Inflammatory macrophage treated with lipopolysaccharide for 1 hour (primary cell): ENCODE measurements at places on chromosomes 5 and 9.

GRCh38 chr5:133792655-133793054, 175.8 kb downstream of the C5orf15 start:
- DNase-seq: no peak

DNA sequence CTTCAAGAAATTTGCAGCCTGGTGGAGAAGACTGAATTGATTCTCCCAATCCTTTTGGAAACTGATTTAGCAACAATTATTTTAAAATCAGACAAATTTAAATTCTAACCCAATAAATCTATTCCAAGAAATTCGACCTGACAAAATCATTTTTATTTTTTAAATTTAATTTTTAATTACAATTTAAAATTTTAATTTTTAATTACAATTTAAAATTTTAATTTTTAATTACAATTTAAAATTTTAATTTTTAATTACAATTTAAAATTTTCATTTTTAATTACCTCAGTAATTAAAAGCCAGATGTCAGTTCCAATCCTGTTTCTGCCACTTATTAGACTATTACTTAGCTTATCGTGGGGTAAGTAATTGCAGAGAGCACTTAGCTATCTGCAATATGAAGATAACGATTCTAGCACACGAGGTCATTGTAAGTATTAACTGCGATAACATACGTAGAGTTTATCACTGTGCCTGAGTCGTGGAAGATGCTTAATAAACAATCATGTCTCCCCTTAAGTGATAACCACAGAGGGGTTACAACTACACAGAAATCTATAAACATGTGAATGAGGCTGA, 346.4 kb upstream of the SLC24A2 start:
- DNase-seq: no peak

- DNase-seq: no peak
Observed at GRCh38 chr5:151141535-151141934, 16.0 kb downstream of the ANXA6 start.

DNA sequence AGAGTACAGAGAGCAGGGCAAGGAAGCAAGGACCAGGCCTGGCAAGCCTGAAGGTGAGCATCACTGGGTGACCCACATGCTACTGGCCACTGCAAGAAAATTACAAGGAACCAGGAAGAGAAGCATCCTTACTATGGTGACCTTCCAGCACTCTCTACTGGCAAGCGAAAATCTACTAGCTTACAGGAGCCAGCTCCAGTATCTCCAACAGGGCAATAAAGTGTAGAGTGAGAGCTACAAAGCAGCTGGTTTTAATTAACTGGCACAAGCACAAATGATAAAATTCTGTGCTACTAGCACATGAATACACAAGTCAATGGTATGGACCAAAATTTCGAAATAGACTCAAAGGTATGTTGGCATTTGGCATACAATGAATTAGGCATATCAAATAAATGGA, 113.3 kb upstream of the CAST start:
- no peak for DNase-seq

DNA sequence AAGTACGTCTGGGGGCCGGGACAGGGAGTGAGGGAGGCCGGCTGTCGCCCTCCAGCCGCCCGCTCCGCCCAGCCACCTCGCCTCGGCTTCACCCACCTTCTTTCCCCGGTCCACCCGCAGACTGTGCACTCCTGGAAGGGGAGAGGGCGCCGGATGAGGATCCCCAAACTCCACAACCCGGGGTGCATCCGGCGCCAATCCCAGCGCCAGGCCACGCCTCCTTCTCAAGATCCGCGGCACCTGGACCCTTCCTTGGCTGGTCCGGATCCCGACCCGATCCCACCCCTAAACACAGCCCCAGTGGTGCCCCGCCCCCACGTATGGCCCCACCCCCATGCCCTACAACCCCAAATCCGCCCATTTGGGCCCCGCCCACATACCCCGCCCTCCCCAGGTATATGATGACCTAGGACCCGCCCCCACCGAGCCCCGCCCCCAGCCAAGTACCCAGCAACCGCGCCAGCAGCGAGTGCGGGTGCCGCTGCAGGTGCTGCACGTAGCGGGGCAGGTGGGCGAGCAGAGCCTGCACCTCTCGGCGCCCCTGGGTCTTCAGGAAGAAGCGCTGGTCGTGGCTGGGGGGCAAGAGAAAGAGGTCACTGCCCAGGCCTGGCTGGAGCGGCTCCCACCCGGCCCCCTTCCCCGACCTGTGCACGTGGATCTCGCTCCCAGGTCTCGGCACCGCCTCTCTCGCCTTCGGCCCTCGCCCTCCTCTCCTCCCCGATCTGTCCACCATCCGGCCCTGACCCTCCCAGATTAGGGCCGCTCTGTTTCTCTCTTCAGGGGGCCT, 3.2 kb downstream of the PIP5KL1 start:
- DNase-seq: no peak

DNA sequence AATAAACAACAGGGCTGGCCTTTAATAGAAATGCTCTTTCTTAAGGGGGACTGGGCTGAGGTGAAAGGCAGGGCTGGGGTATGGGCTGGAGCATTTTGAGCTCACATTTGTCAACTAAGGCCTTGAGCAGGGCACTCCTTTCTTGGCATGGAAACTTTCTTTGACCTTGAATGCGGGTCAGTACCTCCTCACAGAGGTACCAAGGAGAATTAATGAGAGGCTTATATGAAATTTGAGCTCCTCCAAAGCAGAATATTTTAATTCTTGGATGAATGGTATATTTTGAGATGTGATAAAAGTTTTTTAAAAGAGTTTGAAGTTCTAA, 3.1 kb downstream of the CYSTM1 start:
- DNase-seq: no peak

- DNase-seq: no peak
Observed at GRCh38 chr9:98783518-98784226, 12.7 kb downstream of the ANKS6 start.
